Activated naive CD8-positive, alpha-beta T cell treated with anti-CD3 and anti-CD28 coated beads, Interleukin-2, amount 10 ng/mL, durations not matched to agents 7 days and 5 days (primary cell): ENCODE measurements at places on chromosomes 5 and 9. TPM values are rescaled to one million over a fixed set of nuclear protein-coding genes. Genes with fewer than 3 reads are reported as not detected.

GRCh38 chr5:31186672-31187267 lies 6.7 kb upstream of the CDH6 start:
- DNase-seq, result no peak

GRCh38 chr9:103041961-103042360 lies 46.8 kb downstream of the CYLC2 start:
- no peak for DNase-seq

GRCh38 chr5:181223058-181223728 lies at the start of gene TRIM41:
Gene TRIM41, plus strand, starts transcription at chr5:181223281. Its CDS starts 719 bp downstream, at chr5:181224000.
- peak; percentile 96 for DNase-seq

GRCh38 chr5:43123887-43124286 lies 3.2 kb downstream of the ZNF131 start:
- DNase-seq, result no peak

DNA sequence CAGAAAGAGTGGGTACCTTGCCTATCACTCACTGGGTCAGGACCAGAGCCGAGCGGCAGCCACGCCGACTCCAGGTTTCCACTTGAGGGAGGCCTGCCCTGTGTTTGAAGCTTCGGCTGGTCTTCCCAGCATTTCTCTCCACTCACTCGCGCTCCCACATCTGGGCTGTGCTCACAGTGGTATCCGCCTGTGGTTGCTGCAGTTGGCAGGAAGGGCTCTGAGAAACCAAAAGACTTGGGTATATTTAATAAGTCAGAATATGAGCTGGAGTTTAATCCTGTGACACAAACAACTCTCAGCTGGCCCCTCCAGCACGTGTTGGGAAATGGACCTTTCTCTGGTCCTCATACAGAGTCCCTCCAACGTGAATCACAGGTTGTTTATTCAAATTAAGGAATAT lies 70.9 kb downstream of the SPRY4 start:
- no peak for DNase-seq

- DNase-seq, result no peak
These were observed 107.2 kb upstream of the TXNDC8 start for GRCh38 chr9:110444911-110445310.

DNA sequence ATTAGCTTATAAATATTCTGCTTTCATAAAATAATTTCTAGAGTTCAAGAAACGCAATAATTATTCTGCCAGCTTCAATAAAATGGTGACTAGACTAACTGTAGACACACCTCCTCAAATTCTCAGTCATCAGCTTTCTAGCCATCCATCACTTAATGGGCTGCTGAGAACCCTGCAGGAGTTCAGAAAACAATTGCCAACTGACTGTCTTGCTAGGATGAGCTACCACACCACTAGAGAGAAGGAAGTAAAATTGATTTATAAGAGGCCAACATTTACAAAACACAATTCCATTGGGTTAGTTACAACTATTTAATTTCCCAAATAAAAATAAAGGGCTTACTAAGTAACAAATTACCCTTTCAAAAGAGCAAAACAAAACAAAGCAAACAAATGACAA lies 126.5 kb upstream of the PAPPA start:
- no peak for DNase-seq

Gene CCDC183
- 2.2 TPM for total RNA-seq

Gene LRRC19
- not detected for total RNA-seq

Gene BTNL9
- total RNA-seq, result not detected

Gene TMOD1
- total RNA-seq, result 0.79 TPM

Gene ZFP2
- total RNA-seq, result 0.77 TPM

Gene SLIT3
- total RNA-seq, result not detected

Gene IL13
- total RNA-seq, result 0.30 TPM
